ENCODE measurements at places on chromosomes 12 and 14.

GRCh38 chr14:51668870-51669269, 17.2 kb downstream of the FRMD6 start:
- no peak for DNase-seq

DNA sequence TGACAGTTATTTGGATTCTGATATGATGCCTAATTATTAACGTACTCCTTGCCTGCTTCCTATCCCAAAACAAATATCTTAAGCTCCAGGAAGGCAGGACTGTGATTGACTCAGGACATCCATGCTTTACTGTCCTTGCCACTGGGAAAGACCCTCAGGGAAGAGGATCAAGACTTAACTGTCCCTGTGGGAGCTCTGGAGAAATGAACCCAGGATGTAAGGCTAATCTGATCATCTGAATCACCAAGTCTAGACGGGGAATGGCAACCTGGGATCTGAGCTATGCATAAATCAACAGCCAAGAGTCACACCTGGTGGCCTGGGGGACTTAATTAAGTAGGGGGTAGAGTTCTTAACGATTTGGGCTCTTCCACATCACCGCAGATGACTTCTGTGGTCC, 153.2 kb upstream of the BCL2L14 start:
- no peak for DNase-seq

- no peak for DNase-seq
Measured at GRCh38 chr12:19945559-19946435, 422.5 kb upstream of the PDE3A start.

- DNase-seq: no peak
Measured at GRCh38 chr14:55279384-55279783, 8.2 kb downstream of the FBXO34 start.

- DNase-seq: no peak
Measured at GRCh38 chr14:54772451-54772881, 130.2 kb downstream of the GCH1 start.

DNA sequence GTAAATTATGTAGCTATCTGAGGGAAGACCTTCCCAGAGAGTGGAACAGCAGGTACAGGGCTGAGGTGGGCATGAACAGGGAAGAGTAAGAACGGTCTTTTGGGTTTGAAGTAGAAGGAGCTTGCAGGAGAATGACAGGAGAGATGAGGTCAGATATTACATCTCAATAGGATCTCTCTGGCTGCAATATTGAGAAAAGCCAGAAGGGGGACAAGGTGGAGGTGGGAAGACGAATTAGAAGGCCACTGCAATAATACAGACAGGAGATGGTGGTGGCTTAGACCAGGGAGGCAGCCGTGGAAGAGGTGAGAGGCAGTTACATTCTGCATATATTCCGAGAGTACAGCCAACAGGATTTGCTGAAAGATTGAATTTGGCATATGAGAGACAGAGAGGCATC, 310.2 kb downstream of the APAF1 start:
- DNase-seq: no peak

DNA sequence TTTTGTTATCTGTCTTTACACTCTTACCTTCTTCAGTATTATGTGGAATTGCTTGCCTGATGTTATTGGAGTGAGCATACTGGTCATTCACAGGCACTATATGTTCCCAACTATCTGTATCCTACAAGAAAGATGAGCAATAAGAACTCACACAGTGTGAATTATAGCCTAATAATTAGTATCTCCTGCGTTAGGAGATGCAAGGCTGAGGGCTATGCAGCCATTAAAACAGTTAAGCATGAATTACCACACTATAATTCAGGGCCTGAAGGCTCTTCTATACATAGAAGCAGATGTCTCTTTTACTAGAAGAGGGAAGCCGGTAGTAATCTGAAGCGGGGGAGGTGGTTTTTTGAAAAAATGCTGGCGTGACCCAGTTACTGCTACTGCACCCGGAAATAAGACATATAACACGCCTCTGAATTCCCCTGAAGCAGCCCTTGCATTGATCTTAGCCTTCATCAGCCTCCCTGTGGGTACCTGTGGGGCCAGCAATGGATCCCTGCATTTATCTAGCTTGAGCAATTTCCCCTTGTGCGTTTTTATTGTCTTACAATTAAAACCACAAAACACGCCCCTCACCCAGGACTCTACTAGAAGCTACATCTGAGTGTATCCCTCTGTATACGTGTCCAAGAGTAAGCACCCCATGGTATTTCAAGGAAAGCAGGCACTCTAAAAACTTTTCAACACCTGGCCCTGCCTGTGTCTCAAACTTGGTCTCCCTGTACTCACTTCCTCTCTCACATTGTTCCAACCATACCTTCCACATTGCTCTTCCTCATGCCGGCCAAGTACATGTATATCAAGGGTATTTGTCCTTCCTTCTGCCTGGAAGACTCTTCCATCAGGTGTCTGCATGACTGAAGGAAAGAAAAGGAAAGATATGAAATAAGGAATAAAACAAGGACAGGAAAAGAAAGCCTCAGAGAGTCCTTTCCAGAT, 210.9 kb upstream of the ARID2 start:
- peak; percentile 43 for DNase-seq

- peak; percentile 40 for DNase-seq
Measured at GRCh38 chr14:90235179-90235976, 21.0 kb upstream of the PSMC1 start.

DNA sequence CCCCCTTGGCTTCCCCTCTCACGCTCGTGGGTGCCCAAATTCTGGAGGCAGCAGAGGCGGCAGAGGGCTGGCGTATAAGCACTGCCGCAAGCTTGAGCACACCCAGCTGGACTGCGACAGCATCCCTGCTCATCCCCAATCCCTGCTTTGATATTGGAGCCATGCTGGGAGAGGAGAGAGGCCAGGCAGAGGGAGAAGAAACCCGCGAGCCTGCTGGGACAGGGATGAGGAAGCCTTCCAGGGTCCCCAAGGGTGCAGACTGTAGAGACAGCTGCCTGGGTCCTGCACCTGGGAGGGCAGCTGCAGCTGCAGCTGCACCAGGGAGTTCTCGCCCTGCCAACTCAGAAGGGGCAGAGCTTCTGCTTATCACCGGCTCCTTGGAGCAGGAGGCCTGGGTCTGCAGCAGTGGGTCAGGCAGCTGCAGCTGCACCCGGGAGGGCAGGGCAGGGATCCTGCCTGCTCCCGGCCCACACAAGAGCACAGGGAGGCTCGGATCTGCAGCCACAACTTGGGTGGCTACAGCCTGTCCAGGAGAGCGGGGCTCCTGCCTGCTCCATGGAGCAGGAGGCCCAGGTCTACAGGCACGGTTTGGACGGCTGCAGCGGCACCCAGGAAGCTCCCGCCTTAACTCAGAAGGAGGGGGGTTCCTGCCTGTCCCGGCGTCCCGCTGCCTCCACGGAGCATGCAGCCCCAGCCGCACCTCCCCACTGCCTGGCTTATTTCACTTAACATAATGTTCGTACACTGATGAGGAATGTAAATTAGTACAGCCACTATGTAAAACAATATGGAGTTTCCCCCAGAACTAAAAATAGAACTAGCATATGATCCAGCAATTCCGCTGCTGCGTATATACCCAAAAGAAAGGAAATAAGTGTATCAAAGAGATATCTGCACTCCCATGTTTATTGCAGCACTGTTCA, 60.4 kb upstream of the SGPP1 start:
- no peak for DNase-seq

GRCh38 chr14:78143489-78144145, 26.6 kb upstream of the NRXN3 start:
- no peak for DNase-seq

DNA sequence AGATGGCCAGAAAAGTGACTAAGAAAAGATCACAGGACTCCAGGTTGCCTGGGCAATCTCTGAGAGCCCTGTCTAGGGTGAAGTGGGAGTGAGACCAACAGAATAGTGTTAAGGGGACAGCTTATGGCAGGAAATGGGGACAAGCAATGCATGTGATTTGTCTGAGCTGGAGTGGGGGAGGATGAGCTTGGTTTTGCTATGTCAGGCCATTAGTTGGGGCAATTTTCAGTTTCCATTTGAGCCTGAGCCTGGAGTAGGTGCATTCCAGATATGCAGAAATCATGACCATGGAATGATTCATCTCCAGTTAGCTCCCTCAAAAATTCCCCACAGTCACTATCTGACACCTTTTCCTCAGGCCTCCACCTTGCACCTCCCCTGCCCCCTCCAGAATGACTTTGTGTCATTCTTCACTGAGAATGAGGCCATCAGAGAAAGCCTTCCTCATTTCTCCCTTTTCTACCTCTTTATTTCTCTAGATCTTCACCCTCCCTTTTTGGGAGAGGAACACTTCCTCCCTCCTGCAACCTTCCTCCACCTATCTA, 150.9 kb upstream of the PLEKHG7 start:
- no peak for DNase-seq

- DNase-seq: peak; percentile 98
Measured at GRCh38 chr12:49110464-49111155, at the start of gene LMBR1L. Gene LMBR1L (minus strand): TSS chr12:49110847. CDS start chr12:49110555, 292 bp downstream.

GRCh38 chr14:69355154-69355597, 42.9 kb downstream of the ERH start:
- no peak for DNase-seq

GRCh38 chr12:132395908-132396305, 66.5 kb upstream of the GALNT9 start:
- DNase-seq: no peak

DNA sequence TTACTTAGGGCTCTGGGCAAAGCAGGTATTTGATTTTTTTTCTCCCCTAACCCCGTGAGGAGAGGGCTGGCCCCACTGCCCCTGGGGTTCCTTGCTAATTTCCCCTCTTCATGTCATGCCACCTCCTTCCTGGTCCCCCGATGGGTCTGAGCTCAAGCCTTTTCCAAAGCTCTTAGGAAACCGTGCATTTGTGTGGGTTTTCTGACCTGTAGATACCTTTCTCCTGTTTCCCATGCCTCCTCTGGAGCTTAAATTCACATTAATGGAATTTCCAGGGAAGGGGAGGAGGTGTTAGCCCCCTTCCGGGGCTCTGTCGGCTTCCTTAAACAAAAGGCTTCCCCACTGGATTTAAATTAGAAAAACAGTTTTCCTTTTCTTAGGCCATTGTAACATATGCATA, 12.6 kb downstream of the SFSWAP start:
- DNase-seq: no peak

DNA sequence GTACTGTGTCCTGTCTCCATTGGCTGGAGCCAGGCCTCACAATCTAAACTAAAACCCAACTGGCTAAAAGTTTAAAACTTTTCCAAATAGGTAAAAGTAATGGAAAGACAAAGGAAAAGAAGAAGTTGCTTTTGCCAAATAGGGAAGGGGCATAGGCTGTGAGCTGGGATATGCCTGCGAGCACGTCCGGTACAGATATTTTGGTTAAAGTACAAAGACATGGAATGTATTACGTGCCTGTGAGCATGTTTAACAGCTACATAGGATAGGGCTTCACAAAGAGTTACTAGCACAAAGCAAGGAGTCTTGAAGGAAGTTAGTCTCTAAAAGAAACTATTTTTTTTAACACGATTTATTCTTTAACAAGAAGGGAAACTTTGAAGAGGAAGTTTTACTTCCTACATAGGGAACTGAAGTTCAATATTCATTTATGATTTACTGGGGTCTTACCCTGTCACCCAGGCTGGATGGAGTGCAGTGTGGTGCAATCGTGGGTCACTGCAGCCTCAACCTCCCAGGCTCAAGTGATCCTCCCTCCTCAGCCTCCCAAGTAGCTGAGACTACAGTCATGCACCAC, 41.9 kb upstream of the INF2 start:
- no peak for DNase-seq

- DNase-seq: peak; percentile 90
Measured at GRCh38 chr12:111434680-111435338, 29.1 kb downstream of the SH2B3 start.

DNA sequence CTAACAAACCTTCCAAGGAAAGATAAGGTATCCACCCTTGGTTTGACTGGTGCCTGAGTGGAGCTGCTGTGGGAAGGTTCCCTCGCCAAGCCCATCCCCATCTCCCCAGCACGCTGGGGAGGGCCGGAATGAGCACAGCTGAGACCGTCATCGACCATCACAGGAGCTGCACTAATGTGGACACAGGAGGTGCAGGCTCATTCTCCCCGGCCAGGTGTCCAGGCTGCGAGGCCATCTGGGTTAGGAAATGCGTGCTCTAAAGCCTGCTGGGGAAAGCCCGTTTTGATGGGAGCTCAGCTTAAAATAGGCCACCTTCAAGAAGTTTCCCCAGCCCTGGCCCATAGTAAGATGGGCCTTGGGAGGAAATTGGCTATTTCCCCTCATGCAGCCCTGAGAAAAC, 35.2 kb upstream of the FOXN3 start:
- no peak for DNase-seq

DNA sequence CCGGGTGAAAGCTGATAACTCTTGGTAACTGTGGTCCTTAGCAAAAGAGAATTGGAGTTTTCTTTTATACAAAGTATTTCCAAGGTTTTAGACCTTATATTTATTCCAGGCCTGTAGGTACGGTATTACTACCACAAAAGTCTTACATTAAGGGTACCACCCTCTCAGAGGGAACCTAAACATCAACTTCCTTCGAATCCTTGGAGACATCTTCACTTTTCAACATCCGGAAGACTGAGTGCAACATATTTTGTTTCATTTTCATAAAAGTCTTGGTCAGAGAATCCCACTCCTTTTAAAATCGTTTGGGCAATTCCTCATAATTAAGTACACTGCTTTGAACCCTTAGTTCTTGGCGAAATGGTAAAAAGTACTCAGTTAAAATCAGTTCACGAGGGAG, 1.2 kb downstream of the CNOT2 start:
- no peak for DNase-seq

DNA sequence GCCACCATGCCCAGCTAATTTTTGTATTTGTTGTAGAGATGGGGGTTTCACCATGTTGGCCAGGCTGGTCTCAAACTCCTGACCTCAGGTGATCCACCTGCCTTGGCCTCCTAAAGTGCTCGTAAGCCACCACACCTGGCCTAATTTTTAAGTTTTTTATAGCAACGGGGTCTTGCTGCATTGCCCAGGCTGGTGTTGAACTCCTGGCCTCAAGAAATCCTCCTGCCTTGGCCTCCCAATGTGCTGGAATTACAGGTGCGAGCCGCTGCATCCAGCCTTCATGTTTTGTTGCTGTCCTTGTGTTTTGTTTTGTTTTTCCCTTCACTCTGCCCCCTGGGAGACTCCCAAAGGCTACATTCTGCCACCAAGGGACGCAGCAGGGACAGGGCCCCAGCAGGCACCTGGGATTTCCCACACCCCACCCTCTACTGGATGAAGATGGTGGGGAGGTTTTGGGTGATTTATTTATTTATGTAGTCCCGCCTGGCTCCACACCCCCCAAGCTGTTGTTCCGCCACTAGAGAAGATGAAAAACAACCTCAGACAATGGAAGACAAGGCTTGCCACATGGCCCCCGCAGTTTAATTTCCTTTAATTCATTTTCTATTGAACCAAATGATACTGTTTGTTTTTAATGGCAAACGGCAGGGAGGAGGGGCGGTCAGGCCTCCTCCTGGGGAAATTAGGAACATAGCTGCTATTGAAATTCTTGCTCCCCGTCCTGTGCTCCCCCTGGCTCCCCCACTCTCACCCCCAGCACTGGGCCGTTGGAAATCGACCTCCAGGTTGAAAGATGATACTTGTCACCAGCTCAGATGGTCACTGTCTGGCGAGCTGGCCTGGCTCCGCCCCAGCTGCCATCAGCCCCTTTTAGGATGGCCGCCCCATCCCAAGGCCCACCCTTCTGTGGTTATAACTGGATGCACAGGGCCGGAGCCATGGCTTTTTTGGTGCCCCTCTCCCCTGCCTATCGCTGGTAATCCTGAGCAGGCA, 70.3 kb downstream of the RNFT2 start:
- no peak for DNase-seq

GRCh38 chr14:70052990-70053389, 135.8 kb downstream of the SLC8A3 start:
- no peak for DNase-seq

All from CD4-positive, alpha-beta T cell treated with Interferon gamma for 1 hour (primary cell).